ENCODE measurements at places on chromosomes 1 and 21.

- no peak for DNase-seq
Measured at GRCh38 chr1:36258960-36259344, 34.7 kb downstream of the THRAP3 start.

DNA sequence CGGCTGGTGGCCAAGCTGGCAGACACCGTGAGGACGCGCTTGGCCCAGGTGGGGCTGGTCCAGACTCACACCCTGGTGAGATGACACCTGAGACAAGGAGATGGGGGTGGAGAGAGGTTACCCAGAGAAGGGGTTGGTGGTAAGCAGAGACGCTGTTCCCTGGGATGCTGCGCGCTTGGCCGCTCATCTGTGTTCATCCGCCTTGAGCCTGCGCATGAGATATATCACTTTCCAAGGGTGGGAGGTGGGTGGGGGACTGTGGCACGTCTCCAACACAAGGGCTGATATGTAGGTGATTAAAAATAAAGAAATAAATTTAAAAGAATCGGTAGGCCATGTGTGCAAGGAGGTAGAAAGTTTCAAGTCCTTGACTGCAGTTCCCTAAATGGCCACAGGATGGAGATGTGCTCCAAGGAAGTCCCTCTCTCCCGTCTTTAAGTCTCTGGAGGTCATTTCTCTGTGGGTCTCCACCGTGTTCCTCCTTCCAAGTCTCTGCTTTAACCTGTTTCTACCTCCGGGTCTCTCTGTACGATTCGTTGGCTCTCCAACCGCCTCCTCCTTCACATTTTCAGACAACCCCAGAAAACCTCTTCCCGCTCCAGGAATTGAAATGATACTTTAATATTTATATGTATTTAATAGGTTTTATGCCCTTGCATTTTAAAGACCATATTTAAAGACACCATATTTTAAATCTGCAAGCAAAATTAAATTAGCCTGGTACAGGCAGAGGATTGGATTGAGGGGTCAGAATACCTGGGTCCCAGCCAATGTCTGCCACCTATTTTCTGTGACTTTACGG lies 4.5 kb downstream of the TTC24 start:
- peak; percentile 64 for DNase-seq

DNA sequence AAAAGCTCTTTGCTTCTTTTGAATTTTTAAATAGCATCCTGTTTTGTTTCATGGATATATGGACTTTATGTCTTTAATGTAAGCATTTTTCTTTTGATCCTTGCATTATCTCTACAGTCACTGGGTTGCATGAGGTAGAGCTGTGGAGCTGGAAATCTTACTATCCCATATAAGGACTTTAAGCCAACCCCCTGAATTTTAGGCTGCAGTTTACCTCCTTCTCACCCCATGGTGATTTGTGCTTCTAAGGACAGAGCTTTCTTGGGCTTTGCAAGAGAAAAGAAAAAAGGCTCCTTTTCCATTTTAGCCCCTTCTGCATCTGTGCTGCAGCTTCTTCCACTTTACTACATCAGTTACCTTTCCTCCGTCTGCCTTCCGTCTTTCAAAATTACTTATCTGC lies 373.8 kb downstream of the HHAT start:
- no peak for DNase-seq

- peak; percentile 20 for DNase-seq
Measured at GRCh38 chr1:174982971-174983689, 16.6 kb upstream of the CACYBP start.

GRCh38 chr1:233477359-233477758 lies 136.5 kb upstream of the KCNK1 start:
- DNase-seq: no peak

DNA sequence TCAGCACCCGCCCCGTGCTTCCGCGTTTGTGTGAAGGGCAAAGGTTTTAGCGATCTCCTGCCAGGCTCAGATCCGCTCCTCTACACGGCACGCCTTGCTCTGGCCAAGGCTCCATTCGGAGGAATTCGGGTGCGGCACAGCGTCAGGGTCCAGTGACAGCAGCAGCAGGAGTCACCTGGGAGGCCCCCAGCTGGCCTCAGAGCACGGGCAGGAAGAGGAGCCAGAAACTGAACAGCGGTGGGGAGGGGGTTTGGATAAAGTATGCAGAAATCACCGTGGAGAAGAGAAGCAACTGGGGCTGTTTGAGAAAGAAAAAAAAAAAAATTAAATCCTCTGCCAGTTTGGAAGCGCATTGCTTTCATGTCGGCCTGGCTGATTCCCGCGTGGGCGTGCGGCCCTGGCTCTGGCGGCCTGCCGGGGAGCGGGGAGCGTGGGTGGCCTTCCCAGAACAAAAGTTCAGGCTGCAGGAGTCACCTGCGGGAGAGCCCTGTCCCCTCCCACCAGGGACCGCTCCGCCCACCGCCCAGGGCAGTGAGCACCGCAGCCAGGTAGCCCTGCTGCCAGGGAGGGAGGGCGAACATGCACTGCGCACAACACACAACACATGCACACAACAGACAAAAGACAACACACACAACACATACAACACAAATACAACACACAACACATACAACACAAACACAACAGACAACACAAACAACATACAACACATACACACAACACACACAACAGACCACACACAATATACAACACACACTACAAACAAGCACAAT lies 107.6 kb downstream of the ETS2 start:
- no peak for DNase-seq

GRCh38 chr21:23522751-23523150 lies 2084.5 kb downstream of the MRPL39 start:
- DNase-seq: no peak

DNA sequence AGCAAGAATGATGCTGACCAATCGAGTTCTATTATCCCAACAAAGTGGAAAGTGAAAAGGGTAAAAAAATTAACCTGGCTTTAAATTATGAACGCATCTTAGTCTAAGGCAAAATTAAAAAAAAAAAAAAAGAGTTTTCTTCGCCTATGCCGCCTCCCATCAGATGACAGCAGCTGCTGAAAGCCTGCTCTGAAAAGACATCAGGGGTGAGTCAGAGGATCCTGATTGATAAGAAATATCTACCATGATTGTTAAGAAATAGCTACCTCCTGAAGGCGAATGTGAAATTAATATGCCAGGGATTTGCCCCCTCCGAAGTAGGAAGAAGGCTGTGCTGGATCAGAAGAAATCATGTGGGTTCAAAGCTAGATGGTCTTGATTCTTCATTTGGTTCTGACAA lies 216.8 kb upstream of the C1orf87 start:
- no peak for DNase-seq

DNA sequence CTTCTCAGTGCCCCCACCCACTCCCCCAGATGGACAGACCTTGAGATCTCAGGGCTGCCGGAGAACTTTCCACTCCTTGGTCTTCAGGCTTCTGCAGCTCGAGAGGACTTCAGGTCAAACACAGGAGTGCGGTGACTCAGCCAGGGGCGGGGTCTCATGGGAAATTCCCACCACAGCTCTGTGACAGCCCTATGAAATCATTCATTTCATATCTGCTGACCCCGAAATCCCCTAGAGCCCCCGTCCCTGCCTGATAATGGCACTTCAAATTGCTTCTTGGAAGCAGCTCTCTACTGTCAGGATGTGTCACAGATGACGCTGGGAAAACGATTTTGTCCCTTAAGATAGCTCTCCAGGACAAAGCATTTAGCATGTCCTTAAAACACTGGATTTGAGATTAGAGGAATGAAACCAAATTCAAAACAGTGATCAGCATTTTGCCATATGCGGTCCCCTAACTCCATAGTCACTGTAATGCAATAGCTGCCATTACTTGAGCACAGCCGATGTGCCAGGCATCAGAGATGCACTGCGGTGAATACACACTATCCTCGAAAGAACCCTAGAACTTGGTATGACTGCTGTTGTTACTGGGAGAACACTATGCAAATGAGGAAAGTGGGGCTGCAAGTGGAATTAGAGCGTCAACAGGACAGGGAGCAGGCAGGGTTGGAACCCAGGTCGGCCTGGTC lies at the start of gene TNFRSF9:
TNFRSF9 (minus strand) TSS at position 95 of the 692 bp plus-strand sequence. CDS start 845 bp downstream, outside the sequence.
- DNase-seq: peak; percentile 40

- no peak for DNase-seq
Measured at GRCh38 chr1:185526344-185527307, 207.6 kb upstream of the HMCN1 start.

GRCh38 chr1:8809342-8809736 lies 8.1 kb downstream of the RERE start:
- no peak for DNase-seq

DNA sequence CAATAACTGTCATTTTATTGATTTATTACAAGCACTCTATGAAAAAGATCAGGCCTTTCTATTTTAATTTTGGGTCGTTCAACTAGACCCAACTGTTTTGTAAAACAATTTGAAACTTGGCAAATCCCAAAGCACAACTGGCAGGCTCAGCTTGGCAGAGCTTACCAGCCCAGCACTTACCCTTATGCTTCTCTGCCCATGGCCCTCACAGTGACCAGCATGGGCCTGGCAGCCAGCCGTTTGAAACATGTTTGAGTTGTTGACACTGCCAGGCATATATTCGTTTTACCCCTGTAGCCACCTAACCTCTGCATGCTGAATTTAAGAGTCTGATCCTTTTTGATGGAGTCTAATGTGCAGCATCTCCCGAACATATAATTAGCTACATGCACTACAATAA lies 796.7 kb upstream of the ADGRL2 start:
- no peak for DNase-seq

DNA sequence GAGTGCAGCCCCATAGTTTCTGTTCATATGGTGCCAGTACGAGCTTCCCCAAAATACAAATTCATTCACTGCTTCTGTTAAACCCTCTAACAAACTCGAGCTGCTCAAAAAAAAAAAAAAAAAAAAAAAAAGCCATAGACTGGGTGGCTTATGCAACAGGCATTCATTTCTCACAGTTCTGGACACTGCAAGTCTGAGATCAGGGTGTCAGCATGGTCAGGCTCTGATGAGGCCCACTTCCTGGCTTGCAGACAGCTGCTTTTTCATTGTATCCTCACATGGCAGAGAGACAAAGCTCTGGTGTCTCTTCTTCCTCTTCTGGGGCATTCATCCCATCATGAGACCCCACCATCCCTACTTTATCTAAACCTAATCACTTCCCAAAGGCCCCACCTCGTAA lies 121.6 kb downstream of the PTBP2 start:
- DNase-seq: no peak

DNA sequence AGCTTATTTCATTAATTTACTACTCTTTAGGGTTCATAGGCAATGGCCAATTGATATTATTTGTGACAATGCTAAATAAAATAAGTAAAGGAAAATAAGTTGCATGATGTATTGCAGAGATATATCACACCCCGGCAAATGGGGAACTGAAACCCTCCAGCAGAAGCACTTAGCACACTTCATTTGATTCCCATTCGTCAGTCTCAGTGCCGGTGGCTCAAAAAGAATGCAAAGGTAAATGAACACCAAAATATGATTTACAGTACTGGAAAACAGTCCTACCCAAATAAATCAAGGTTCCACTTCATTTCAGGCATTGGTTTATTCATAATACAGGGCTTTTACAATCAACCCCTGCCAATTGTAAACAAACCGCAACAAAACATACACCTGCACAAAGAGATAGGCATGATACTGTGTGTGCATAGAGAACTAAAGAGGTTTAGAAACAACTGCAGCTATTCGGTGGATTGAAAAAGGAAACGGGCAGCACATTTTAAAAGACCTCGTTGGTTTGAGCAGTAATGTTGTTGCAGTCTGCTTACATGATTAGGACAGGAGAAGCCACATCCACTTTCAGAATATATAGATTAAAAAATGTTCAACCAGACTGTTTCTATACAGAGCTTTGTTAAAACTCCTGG lies 1019.2 kb downstream of the TTLL7 start:
- DNase-seq: no peak

GRCh38 chr1:16979475-16980327 lies 719 bp downstream of the MFAP2 start:
- no peak for DNase-seq

DNA sequence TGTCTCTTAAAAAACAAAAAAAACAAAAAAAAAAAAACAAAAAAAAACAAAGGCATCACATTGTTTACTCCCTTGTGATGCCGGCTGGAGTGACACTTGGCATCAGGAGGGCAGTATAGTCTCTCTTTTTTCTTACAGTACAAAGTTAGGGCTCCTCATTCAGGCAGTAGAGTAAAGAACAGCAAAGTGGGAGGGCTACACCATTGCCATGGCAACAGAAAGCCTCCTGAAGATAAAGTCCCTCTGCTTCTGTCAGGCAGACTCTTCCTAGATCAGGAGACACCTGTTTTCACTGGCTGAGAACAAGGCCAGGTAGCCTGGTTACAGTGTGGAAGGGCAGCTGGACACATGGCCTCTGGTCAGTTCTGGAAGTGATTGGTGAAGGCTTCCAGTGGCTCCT lies 41.3 kb upstream of the RAB3GAP2 start:
- no peak for DNase-seq

- DNase-seq: no peak
Measured at GRCh38 chr1:119778886-119779560, 10.3 kb upstream of the HMGCS2 start.

GRCh38 chr21:35829067-35829466 lies 231.3 kb downstream of the SETD4 start:
- no peak for DNase-seq

DNA sequence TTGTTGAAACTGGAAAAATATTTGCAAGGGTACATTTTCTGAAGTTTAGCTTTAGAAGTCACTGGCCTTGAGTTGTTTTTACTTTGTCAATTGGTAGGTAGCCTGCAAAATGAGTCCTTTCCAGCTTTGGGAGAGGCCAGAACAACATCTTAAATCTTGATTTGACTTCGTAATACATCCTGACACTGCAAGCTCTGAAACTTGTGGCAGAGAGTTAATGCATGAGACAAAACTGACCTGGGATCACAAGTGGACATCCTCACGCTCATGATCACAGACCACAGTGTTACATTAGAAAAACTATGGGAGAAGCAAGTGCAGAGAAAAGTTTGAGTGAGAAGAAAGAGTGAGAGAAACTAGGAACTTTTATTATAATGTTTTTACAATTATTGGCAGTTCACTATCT lies 550.9 kb downstream of the USP25 start:
- no peak for DNase-seq

DNA sequence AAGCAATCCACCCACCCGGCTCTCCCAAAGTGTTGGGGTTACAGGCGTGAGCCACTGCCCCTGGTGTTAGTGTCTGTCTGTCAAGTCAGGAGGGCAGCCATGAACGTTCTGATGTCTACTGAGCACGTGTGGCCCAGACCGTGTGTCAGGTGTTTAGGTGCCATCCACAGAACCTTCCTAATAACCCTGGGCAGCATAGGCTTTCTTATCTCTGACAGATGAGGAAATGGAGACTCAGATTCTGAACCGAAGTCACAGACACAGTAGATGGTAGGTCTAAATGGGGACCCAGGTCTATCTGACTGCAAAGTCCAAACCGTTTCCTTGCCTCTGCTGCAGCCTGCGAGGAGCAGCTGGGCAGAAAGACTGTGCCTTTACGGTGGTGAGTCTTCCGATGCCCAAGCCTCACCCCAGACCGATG lies 622 bp upstream of the IL6R start:
- DNase-seq: no peak

Measured in activated T-cell treated with anti-CD3 and anti-CD28 coated beads for 1 hour (primary cell).